Right atrium auricular region (tissue), 2 donors: ENCODE measurements at places on chromosomes 3 and 15. TPM values are rescaled to one million over a fixed set of nuclear protein-coding genes. Genes with fewer than 3 reads are reported as not detected.

DNA sequence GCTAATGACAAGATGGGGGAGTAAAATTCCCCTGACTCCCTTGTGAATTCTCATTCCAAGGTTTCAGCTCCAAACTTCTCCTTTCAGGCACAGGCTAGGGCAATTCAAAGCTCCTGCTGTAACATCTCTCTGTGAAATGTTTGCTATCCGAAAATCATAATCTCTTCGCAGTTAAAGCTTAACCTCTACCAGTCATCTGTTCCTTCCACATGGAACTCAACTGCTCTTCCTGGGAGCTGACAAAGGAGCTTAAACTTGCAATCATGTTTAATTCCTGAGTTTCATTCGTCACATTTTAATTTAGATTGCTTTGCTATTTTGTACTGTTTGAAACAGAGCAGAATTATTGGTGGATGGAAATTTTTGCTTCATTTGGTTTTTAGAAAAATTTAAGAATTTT, 328.6 kb downstream of the AGBL1 start:
- no peak for DNase-seq
- no peaks in the 10 kb centered on the region for H3K36me3 ChIP-seq
- H3K4me3 ChIP-seq, result no peak overlapping the region
- no peaks in the 10 kb centered on the region for H3K4me1 ChIP-seq

- H3K36me3 ChIP-seq, result no peaks in the 10 kb centered on the region
- no peak for DNase-seq
- H3K4me3 ChIP-seq, result no peak overlapping the region
- H3K27me3 ChIP-seq, result no peaks in the 10 kb centered on the region
Observed at GRCh38 chr3:124560666-124561215, 169.5 kb upstream of the UMPS start.

The CORO2B gene
- 9.7 TPM for total RNA-seq

GRCh38 chr15:27466758-27467157, 495.8 kb downstream of the GABRG3 start:
- H3K4me3 ChIP-seq, result no peak overlapping the region
- no peak for DNase-seq
- no peak overlapping the region for H3K27ac ChIP-seq
- no peaks in the 10 kb centered on the region for H3K27me3 ChIP-seq

- no peak overlapping the region for H3K27ac ChIP-seq
- no peak overlapping the region for H3K4me3 ChIP-seq
- no peaks in the 10 kb centered on the region for H3K27me3 ChIP-seq
- DNase-seq, result no peak
Observed at GRCh38 chr3:148203297-148204010, 494.2 kb upstream of the AGTR1 start.
